ENCODE measurements at places on chromosomes 5 and 9.

DNA sequence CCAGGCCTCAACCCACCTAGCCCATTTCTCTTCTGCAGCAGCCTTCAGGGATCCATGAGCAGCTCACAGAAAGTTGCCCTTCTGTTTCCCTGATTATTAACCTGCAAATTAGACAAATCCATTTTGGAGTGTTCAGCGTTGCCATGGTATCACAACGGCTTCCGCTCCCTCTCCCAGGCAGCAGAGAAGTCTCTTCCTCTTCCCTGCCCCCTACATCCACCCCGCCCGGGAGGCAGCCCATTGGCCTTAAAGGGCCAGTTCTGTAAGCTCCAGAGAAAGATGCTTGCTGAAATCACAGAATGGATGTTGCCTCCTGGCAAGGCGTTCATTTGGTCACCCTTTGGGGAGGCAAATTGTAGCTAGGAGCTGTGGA, 47.7 kb upstream of the BOD1 start:
- no peak overlapping the region for H3K27ac ChIP-seq
- H3K27me3 ChIP-seq = no peaks in the 10 kb centered on the region
- H3K4me1 ChIP-seq = peaks cover 3% of the 10 kb centered on the region

DNA sequence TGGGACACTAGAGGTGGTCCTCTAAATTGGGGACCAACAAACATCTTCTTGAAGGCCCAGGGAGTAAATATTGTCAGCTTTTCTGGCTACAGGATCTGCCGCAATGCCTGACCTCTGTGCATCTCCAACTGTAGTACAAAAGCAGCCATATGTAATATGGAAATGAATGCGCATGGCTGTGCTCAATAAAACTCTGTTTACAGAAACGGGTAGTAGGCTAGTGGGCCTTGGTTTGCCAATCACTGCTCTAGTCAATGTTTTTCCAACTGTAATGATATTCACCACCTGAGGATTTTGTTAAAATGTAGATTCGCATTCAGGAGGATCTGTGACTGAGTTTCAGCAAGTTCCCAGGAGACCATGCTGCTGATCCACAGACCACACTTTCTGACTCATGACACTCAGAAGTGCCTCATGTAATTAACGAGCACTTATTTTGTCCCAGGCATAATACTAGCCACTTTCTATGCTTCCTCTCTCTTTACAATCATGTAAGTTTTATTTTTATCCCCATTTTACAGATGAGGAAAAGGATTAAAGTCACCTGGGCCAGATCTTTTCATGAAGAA, 96.9 kb downstream of the MED27 start:
- no peak overlapping the region for H3K27ac ChIP-seq
- no peak for DNase-seq
- H3K4me3 ChIP-seq = no peak overlapping the region
- H3K36me3 ChIP-seq = no peaks in the 10 kb centered on the region
- H3K27me3 ChIP-seq = no peaks in the 10 kb centered on the region

DNA sequence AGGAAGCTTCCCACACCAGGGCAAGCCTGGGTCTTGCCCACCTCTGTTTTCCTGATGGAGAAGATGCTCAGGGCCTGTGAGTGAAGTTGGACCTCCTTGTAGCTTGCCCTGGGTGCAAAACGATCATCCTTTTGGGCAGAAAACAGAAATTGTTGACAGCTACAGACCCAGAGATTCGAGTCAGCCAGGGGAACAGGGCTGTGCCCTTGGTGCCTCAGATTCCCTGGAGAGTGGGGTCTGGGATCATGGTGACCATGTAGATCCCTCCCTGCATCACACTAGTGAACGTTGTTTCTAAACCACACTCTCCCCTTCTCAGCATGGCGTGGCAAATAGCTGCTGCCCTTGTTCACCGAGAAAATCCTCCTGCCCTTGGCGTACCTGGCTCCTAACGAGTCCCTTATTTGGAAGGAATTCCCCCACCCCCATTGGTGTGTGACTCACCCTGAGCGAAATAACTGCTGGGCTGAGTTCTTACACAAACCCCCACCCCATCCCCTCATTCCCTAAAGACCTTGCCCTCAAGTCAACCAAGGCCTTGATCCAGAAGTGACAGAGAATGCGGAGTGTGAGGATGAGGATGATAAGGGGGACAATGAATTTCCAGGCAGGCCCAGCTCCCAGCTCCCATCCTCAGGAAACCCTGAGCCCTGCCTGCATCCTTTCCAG, 1.1 kb upstream of the DCANP1 start:
- H3K4me3 ChIP-seq = no peak overlapping the region
- H3K4me1 ChIP-seq = peaks cover 2% of the 10 kb centered on the region
- no peaks in the 10 kb centered on the region for H3K36me3 ChIP-seq
- no peaks in the 10 kb centered on the region for H3K27me3 ChIP-seq

GRCh38 chr5:57948091-57948490, 465.5 kb upstream of the ACTBL2 start:
- peaks cover 6% of the 10 kb centered on the region for H3K4me1 ChIP-seq
- no peaks in the 10 kb centered on the region for H3K27me3 ChIP-seq

DNA sequence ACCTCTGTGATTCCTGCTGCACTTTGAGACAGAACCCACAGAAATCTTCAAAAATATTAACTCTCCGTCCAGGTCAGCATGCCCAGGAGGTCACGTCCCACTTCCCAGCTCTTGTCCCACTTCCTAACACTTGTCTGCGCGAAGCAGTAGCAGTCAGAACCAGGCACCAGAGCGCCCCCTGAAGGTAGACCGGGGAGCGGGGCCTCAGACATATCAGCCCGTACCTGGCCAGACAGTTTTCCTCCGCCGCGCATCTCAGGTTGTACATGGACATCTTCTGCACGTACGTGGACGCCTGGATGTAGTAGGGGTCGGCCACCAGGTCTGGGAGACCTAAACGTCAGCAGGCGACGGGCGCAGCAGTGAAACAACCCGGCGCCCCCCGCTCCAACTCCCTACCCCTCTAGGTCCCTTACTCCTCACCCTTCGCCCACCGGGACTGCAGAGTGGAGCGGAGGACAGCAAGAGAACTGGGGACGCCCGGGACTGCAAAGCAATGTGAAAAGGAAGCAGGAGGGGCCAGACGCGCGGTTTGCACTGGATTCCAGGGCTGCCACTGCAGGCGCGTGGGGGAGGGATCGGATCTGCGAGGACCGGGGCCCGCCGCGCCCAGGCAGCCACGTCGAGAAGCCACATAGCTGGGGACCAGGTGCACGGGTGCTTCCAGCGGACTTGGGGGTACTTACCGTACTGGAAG, 1.2 kb downstream of the LOX start:
- H3K27ac ChIP-seq = no peak overlapping the region
- H3K4me1 ChIP-seq = no peaks in the 10 kb centered on the region
- H3K27me3 ChIP-seq = peaks cover 29% of the 10 kb centered on the region
- H3K36me3 ChIP-seq = no peaks in the 10 kb centered on the region

GRCh38 chr5:124065508-124065907, 553.5 kb downstream of the CSNK1G3 start:
- no peak overlapping the region for H3K4me3 ChIP-seq
- no peaks in the 10 kb centered on the region for H3K4me1 ChIP-seq
- no peaks in the 10 kb centered on the region for H3K36me3 ChIP-seq
- no peak overlapping the region for H3K27ac ChIP-seq
- H3K27me3 ChIP-seq = no peaks in the 10 kb centered on the region
- DNase-seq = no peak

GRCh38 chr9:121278477-121279261, 10.7 kb downstream of the GSN start:
- no peak overlapping the region for H3K4me3 ChIP-seq
- no peaks in the 10 kb centered on the region for H3K36me3 ChIP-seq
- H3K27ac ChIP-seq = no peak overlapping the region
- H3K27me3 ChIP-seq = peaks cover 46% of the 10 kb centered on the region
- peaks cover 2% of the 10 kb centered on the region for H3K4me1 ChIP-seq

GRCh38 chr5:163190784-163191183, 246.6 kb upstream of the CCNG1 start:
- H3K4me1 ChIP-seq = no peaks in the 10 kb centered on the region
- no peak overlapping the region for H3K4me3 ChIP-seq
- H3K27me3 ChIP-seq = no peaks in the 10 kb centered on the region
- DNase-seq = no peak

GRCh38 chr9:113978725-113979342, 99.3 kb downstream of the AMBP start:
- H3K4me1 ChIP-seq = no peaks in the 10 kb centered on the region
- DNase-seq = no peak
- no peaks in the 10 kb centered on the region for H3K36me3 ChIP-seq

- H3K27me3 ChIP-seq = no peaks in the 10 kb centered on the region
- no peak overlapping the region for H3K27ac ChIP-seq
- peak; percentile 66 for DNase-seq
- no peaks in the 10 kb centered on the region for H3K4me1 ChIP-seq
- H3K4me3 ChIP-seq = no peak overlapping the region
- no peaks in the 10 kb centered on the region for H3K36me3 ChIP-seq
These were observed 13.0 kb upstream of the ABLIM3 start for GRCh38 chr5:149128023-149128875.

DNA sequence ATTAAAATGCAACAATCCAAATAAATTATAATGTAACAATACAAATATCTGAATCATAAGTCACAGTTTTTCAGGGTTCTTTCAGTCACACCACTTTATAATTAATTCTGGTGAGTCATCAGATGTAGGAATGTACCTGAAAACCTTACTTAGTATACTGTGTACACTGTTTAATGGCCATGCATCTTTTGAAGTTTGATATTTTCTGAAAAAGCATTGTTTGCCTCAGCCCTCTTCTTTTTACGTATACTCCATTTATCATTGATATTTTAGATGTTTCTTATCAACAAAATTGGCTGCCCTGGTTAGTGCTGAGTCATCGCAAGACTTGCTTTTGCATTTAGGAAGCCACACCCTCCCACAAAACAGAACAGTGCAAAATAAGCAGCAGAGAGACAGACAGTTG, 218.6 kb downstream of the PJA2 start:
- DNase-seq = no peak
- no peak overlapping the region for H3K27ac ChIP-seq
- no peaks in the 10 kb centered on the region for H3K27me3 ChIP-seq

GRCh38 chr5:125558466-125558865, 812.0 kb upstream of the ZNF608 start:
- H3K4me3 ChIP-seq = no peak overlapping the region
- no peaks in the 10 kb centered on the region for H3K27me3 ChIP-seq
- H3K27ac ChIP-seq = no peak overlapping the region
- no peak for DNase-seq
- H3K4me1 ChIP-seq = no peaks in the 10 kb centered on the region
- no peaks in the 10 kb centered on the region for H3K36me3 ChIP-seq

DNA sequence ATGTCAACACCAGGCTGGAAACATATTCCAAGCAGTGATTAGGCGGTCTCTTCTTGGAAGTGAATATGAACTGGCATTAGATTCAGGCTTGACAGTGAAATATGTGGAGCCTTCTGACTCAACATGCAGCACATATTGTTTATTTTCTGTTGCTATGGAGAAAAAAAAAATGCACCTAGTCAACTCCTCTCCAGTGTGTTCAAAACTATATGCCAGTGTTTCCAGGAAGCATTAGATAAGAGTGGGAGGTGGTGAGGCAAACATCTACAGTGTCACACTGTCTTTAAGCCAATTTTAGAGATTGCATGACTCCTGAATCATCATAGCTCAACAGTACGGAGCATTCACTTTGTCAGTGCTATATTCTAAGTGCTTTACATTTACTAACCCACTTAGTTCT, 117.9 kb downstream of the HCN1 start:
- H3K4me3 ChIP-seq = no peak overlapping the region
- peaks cover 1% of the 10 kb centered on the region for H3K27me3 ChIP-seq
- no peaks in the 10 kb centered on the region for H3K4me1 ChIP-seq
- no peak for DNase-seq
- no peak overlapping the region for H3K27ac ChIP-seq

- DNase-seq = no peak
- H3K4me1 ChIP-seq = no peaks in the 10 kb centered on the region
- no peak overlapping the region for H3K4me3 ChIP-seq
- no peak overlapping the region for H3K27ac ChIP-seq
These were observed 11.5 kb upstream of the CARD19 start for GRCh38 chr9:93084471-93084881.

DNA sequence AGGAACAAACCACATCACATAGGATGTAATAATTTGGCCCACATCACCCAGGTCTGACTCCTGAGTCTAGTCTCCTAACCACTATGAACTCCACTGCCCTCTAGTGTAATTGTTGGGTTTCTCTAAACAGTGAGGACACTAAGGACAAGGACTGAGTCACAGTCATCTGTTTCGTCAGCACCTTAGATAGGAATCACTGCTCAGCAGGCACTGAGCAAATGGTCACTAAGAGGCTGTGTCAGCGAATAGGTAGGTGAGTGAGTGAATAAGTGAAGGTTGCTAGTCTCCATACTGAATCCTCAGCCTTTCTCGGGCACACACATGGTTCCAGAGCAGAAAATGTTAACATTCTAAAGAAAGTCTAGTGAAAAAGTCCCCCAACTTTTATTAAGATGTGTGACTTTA, 278.6 kb downstream of the SPOCK1 start:
- H3K27me3 ChIP-seq = no peaks in the 10 kb centered on the region
- H3K4me3 ChIP-seq = no peak overlapping the region
- H3K27ac ChIP-seq = no peak overlapping the region
- DNase-seq = no peak
- no peaks in the 10 kb centered on the region for H3K36me3 ChIP-seq

- H3K4me1 ChIP-seq = no peaks in the 10 kb centered on the region
- H3K36me3 ChIP-seq = no peaks in the 10 kb centered on the region
- no peaks in the 10 kb centered on the region for H3K27me3 ChIP-seq
- no peak for DNase-seq
- no peak overlapping the region for H3K27ac ChIP-seq
These were observed 137.5 kb upstream of the RASGRF2 start for GRCh38 chr5:80822640-80823039.

DNA sequence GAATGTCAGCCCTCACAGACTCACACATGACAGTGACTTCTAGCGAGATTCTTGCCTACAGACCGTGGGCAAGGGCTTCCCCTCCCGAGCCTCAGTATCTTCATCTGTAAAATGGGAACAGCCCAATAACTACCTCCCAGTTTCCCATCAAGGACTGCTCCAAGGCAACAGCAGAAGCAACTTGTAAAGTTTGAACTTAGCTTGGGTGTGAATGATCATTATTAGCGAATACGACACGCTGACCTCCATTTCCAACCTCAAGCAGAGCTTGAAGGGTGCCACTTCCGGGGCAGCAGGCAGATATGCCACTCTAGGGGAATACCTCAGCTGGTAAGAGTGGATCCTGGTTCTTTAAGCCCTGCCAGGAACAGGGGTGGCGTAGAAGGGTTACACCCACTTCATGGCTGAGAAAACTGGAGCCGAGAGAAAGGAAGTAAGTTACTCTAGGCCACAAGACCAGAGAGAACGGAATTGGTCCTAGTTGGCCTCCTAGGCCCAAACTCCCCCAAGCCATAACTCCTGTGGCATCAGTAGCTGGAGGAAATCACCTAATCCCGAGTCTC, 2.0 kb downstream of the RNF44 start:
- H3K4me3 ChIP-seq = peak overlapping the region; percentile 91
- H3K27me3 ChIP-seq = no peaks in the 10 kb centered on the region
- peak overlapping the region; percentile 98 for H3K27ac ChIP-seq
- peaks cover 38% of the 10 kb centered on the region for H3K36me3 ChIP-seq
- no peak for DNase-seq

DNA sequence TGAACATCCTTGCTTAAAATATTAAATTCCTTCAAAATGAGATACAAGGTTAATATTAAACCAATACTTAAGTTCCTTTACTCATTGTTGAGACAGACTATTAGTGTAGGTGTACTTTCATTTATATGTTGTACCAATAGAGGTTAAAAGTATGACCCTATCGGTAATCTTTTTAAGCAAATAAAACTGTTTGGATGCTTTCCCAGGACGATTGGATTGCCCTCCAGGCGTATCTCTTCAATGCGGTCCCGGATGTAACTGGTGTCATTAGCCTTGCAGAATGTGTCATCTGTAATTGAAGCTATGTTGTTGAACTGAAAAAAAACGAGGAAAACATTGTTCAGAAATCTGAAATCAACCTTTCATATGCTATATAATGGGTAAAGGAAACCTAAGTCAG, 18.9 kb downstream of the OGN start:
- no peak overlapping the region for H3K4me3 ChIP-seq
- no peaks in the 10 kb centered on the region for H3K27me3 ChIP-seq
- DNase-seq = no peak
- no peaks in the 10 kb centered on the region for H3K36me3 ChIP-seq

Data from H1 (cell line).